GM12891 (cell line): ENCODE measurements at places on chromosomes 16 and 17.

- DNase-seq = peak; percentile 40
Measured at GRCh38 chr17:33968350-33969044, 286.6 kb upstream of the CCL2 start.

DNA sequence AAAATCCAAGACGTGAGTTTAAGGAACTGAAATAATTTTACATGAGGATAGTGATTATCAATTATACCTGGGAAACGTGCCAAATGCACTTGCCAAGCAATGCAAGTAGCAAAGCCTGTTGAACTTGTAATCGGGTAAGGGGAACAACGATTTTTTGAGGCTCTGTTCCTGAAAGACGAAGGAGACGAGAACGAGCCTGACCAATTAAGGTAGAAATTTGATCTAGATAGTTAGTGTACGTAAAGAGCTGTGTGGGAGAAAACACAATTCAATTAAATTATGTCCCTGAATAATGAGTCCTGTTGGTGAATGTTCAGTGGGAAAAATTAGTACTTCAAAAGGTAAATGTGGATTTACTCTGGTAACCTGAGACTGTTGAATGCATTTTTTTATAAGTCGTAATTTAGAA lies 17.7 kb upstream of the KCTD5 start:
- no peak for DNase-seq

GRCh38 chr16:8646326-8647053 lies 25.0 kb downstream of the METTL22 start:
- no peak for DNase-seq

DNA sequence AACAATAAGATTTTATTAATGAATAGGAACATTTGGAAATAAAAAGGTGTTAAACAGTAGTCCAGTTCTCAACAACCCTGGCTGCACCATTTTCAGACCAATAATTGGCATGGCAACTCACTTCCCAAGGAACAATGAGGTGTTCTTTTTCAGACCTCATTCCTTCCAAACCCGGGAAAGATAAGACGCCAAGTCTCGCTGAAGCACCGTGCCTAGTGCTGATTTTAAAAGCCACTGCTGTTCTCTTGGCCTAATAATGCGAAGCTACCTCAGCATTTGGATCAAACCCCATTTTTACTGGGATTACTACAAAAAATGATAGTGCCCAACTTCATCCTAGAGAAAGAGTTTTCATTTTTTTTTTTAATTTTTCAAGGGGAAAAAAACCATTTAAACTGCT lies 75.2 kb upstream of the NOL11 start:
- no peak for DNase-seq

DNA sequence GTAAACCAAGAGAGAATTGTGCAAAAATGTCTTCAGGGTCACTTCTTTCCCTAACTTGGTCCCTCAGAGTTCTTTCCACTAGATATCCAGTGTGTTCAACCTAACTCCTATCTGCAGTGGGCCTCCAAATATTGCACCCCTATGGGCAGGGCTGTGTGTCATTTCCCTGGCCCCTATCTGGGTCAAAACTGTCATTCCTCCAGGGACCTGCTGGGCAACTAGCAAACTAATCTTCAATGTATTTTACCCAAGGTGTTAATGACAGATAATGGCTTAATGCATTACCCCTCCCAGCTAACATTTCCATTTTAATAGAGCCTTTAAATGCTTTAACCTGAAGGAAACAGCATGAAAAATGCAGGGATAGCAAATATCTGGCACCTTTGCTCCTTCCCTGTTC lies 25.8 kb upstream of the SKAP1 start:
- DNase-seq = no peak

GRCh38 chr17:70298929-70299531 lies 129.7 kb downstream of the KCNJ2 start:
- peak; percentile 12 for DNase-seq

- DNase-seq = no peak
Measured at GRCh38 chr16:31063843-31064611, 10.0 kb downstream of the ZNF668 start.

GRCh38 chr16:75506574-75506973 lies 11.3 kb upstream of the CHST6 start:
- DNase-seq = no peak

DNA sequence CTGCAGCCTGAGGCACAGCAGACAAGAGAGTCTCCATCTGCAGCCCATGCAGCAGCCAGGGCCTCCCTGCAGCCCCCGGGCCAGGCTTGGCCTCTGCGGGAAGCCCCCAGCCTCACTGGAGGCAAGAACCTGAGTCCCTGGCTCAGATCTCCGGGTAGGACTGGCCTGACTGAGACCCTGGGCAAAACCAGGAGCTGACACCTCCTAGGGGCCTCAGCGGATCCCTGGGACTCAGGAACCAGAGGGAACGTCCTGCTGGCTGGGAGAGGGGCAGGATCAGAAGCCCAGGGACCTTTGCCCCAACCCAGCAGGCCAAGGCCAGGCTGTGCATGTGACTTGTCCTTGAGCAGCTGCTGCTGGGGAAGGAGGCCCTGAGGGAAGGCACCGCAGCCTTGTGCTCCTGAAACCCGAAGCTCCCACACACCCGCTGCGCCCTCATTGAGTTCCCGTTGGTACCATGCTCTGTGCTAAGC lies 1.7 kb upstream of the PRSS21 start:
- no peak for DNase-seq

DNA sequence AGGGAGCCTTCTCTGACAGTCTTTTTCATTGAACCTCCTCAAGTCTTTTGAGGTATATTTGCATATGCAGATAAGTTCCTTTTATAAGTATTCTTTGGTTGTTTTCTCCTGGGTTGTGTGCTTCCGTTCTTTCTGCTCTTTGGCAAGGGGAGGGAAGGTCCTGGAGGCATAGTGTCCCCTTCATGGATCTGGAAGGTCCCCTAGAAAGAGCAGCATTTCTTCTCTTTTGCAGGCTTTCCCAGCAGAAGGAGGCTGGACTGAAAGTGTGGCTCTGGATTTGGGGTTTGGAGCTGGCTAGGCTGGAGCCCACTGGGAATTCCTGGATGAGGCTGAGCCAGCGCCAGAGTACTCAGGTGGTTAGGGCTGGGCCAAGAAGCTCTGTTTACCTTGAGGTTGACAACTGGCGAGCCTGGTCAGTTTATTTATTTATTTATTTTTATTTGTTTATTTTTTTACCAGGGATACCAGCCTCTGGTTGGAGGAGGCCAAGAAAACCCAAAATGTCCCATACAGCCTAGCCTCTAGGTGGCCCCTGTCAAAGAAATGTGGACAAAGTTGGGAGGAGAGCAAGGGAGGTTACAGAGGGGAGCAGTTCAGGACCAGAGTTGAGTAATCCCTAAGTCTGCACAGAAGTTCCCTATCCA lies 5.4 kb upstream of the TOP2A start:
- DNase-seq = no peak

DNA sequence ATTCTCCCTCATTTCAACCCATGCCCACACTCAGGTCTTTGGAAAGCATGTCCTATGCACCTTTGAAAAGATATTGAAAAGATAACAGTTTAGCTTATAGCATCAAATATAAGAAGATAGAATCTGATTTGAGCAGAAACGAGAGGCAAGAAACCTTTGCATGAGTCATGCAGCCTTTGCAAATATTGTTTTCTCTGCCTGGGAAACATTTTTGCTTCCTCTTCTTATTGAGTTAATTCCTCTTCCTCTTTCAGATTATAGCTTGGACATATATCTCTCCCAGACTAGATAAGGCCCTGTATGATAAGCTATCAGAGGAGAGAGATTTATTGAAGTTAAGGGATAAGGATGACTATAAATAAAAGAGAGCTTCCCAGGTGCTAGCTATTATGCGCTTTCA lies 46.1 kb upstream of the KCNJ2 start:
- DNase-seq = no peak

DNA sequence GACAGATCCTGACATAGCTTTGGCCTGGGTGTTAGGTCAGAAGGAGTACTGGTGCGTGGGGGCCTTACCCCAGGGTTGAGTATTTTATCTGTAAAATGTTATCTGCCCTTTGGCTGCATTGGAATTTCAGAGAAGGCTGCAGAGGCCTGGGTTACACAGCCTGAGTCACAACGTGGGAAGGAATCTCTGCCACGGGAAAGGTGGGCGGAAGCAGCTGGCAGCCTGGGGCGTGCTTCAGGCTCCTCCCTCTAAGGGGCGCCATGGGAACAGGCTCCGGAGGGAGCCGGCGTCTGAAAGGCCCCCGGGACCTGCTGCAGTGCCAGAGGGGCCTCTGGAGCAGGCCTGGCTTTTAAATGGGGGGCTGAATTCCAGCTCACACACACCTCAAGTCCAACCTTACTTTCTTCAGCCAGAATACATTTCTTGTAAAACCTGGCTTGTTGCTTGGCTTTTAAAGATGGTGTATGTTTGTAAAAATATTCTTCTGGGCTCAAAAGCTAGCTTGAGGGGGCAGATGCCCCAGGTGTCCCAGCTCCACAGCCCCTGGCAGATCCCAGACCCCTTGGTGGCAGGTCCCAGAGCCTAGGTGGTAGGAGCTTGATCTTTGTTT lies 142.2 kb downstream of the RAB11FIP4 start:
- DNase-seq = no peak

- no peak for DNase-seq
Measured at GRCh38 chr17:2388020-2388682, 12.7 kb downstream of the MNT start.

GRCh38 chr17:82441691-82442487 lies 8.7 kb downstream of the CYBC1 start:
- no peak for DNase-seq

- no peak for DNase-seq
Measured at GRCh38 chr17:14359163-14360020, 58.5 kb downstream of the HS3ST3B1 start.

DNA sequence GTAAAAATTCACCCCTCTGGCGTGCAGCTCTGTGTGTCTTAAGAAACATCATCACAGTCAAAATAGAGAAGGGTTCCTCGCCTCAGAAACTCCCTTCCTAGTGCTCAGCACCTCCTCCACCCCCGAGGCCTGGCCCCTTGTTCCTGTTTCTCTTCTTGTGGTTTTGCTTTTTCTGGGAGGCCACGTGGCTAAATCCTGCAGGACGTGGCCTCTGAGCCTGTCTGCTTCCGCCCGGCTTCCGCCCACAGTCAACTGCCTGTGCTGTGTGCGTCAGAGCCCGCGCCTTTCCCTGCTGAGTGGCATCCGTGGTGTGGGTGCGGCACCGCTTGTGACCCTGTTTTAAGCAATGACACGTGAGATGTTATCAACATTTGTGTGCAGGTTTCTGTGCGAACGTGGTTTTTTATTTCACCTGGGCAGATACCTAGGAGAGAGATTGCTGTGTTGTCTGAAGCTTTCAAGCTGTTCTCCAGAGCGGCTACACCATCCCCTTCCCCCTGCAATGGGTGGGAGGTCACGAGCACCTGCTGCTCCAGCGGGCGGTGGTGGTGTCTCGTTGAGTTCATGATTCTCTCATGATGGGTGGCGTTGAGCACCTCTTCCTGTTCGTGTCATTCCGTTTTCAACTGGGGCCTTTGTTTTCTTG lies 21.7 kb downstream of the ACSF3 start:
- DNase-seq = peak; percentile 88

- no peak for DNase-seq
Measured at GRCh38 chr17:38609280-38610031, 3.7 kb upstream of the SRCIN1 start.

DNA sequence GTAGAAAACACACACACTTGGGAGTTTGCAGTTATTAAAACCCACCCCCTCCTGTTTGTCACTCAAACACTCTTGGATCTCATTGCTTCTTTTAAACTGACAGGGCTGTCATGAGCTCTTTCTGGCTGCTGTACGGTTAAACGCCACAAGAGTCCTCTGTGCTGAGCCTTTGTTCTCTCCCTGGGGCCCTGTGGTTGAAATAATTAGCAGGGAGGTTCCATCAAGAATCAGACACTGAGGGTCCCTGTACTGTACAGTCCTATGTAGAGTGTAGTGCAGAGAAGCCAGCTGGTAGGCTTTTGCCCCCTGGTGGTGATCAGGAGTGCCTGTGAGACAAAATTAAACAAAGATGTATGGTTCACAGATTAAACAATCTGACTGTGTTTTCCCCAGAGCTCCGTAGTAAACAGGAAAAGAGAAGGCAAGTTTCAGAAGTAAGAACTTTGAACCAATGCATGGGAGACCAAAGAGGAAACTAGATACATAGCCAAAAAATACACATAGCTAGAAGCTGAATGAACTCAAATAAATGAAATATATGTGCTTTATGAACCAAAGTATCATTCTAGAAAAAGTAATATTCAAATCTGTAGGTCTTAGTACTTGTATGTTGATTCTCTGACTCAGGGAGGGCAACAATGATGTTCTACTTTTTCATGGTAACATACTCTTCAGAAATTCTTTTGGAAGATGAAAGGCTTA lies 1.4 kb upstream of the SSH2 start:
- DNase-seq = no peak

DNA sequence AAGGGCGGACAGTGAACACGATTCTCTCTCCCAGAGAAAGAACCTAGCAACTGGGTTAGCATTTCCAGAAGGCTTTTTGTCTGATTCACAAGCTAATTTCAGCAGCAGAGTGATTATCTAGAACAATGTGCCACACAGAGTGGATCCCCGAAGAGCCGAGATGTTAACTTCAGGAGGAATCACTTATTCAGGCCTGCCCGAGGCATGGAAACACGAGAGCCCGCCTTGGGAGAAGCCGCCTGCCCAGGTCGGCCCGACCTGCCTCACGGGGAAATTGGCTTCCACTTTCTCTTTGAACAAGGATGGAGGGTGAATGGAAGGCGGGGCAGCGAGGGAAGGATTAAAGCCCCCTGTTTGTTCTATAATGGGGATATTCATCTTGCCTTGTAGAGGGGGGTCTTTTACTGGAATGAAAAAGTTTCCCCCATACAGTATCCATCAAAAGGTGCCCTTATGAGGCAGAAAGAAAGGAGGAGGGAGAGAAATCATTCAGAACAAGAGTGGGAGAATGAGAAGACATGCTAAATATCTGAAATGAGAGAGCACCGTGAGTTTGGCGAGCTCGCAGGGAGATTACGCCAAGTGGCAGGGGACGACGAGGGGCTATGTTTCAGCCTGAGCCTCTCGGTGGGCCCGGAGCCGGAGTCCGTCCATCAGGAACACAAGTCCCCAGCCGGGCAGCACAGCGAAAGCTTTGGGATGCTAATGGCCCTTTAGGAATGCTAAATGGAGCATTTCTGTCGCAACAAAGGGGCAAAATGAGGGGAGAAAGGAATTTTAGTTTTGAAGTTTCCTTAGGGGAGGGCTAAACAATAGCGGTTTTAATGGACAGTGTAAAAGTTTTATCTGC lies 33.0 kb downstream of the NTN1 start:
- DNase-seq = no peak

DNA sequence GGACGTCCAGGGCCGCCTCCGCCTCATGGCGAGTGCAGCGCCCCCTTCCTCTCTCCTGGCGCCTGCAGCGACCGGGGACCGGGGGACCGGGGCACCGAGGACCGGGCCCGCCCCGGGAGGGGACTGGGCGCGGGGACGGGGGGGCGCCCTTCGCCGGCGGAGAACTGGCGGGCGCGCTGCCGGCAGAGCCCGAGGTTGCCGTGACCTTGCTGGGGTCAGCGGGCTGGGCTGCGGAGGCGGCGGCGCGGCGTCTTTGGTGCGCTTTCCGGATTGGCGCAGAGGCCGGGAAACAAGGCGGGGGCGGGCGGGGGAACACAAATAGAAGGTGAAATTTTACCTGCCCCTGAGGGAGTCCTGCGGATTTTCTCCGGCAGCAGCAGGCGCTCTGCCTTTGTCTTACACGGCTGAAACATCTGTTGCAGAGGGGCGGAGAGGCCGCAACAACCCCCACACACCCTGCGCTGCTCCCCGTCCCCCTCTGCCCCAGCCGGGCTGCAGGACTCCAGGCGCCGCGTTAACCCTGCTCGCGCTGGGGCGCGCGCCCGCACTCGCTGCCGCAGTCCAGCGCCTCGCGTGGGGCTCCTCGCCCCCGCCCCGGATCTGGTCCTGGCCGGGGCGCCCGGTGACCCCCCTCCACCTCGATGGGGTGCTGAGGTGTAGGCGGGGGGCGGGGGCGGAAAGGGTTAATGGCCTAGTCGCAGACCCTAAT lies 53.5 kb downstream of the SREBF1 start:
- peak; percentile 59 for DNase-seq

GRCh38 chr17:32827227-32827626 lies 49.7 kb downstream of the MYO1D start:
- DNase-seq = no peak
